Psoas muscle (tissue), 8 donors: ENCODE measurements at places on chromosomes 13 and 19.

DNA sequence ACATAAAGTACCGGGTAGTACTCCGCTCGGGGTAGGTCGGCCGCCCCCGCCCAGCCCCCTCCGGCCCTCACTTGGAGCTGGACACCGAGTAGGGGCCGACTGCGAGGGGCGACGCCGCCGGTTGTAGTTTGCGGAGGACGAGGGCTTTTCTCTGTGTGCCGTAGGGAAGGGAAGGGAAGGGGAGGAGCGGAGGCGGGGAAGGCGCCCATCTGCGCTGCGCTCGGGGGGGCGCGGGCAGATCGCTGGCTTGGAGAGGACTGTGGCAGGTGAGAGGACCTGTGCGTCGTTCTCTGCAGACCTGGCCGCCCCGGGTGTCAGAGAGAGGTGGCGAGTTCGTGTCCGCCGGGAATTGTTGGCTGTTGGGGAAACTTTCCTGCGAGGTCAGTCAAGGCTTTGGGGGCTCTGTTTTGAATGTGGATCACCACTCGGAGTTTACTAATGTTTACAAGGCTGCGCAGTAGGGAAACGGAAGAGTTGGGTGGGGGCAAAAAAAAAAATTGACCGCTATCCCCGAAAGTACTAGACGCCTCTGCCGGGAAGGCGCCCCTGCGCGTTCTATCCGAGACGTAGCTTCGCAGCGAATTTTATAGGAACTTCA lies 1.4 kb downstream of the ING1 start:
- DNase-seq: peak; percentile 64

GRCh38 chr13:109715902-109716301 lies 70.5 kb downstream of the IRS2 start:
- DNase-seq: peak; percentile 74

GRCh38 chr13:35025314-35025713 lies 83.2 kb downstream of the NBEA start:
- DNase-seq: no peak

GRCh38 chr19:3968556-3969434 lies 2.1 kb downstream of the DAPK3 start:
- peak; percentile 84 for DNase-seq

- no peak for DNase-seq
These were observed 6.1 kb downstream of the CDX2 start for GRCh38 chr13:27962982-27963381.

DNA sequence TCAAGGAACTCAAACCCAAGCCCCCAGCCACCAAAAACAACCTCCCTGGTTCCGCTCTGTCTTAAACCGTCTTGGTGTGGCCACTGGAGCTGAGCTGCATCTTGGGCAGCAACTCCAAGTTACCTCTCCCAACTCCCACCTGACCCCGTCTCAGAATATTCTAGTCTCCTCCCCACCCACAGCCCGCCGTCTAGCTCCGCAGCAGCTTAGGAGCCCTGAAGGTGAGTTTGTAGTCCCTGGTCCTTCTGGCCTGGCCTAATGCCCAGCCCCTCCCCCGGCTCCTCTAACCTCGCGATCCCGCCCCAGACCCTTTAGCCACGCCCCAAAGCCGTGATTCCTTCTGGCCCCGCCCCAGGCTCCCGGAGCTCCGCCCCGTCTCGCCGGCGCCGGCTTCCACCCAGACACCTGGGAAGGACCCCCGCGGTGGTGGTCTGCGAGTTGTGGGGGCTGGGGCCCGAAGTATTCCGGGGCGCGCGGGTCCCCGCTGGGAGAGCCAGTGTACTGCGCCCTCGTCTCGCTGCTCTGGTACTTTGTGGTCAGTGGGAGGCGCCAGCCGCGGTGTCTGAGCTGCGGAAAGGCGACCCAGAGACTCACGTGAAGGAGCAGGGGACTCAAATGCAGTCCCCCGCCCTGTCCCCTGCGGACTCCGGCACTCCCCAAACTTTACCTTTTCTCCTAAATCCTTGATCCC lies 2.5 kb upstream of the LHB start:
- peak; percentile 68 for DNase-seq

- no peak for DNase-seq
These were observed 293.9 kb downstream of the ABCC4 start for GRCh38 chr13:95007322-95007721.
